Stimulated activated CD4-positive, alpha-beta T cell treated with anti-CD3 and anti-CD28 coated beads, Interleukin-15, amount 100 ng/mL, for 1 hour (primary cell): ENCODE measurements at places on chromosomes 5 and 9.
A peak's percentile ranks its signal among the peaks of the same experiment; 100 is the strongest.

DNA sequence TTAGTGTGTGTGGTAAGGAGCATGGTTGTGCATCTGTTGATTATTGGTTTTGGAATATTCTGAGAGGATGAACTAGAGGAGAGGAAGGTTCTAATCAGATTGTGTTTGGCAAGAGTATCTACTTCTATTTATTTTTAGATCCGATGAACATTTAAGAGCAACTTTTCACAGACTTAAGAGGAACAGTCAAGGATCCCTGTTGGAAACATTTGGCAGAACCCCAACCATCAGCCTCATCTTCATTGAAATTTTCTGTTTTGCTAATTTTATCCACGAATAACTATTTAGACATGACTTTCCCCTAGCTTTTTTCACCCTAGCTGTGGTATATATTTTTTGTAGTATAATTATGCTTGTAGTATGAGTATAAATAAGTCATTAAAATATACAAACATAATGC, 868.5 kb downstream of the MAT2B start:
- DNase-seq, result no peak

- DNase-seq, result no peak
Measured at GRCh38 chr9:83284746-83285145, 221.8 kb upstream of the RASEF start.

DNA sequence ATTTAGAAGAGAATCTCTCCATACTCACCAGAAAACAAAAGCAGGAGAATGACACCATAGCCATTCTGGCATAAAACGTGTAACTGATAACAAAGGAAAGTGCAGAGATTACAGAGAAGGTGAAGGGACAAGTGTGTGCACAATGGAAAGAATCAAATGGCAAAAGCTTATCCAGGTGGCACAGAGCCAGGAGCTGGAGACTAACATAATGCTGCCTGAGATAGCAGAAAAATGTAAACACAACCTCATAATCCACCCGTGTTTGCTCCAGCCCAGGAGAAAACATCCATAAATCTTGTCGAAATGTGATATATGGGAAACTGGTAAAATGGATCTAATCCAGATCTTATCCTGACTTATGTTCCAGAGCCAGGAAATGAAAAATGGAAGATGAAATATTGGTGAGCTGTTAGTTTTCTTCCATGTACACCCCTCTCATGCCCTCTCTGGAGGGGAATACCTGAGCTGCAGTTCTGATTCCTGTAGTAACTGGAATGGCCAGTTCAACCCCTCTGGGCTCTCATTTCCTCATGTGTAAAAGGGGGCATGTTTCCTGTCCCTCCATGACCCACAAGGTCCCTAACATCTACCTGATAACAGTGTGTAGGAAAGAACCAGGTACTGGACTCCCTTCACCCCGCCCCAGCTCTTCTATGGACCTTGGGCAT, 212.3 kb upstream of the DAPK1 start:
- no peak for DNase-seq

- DNase-seq, result no peak
Measured at GRCh38 chr5:35920890-35921289, 17.5 kb downstream of the CAPSL start.

- DNase-seq, result no peak
Measured at GRCh38 chr5:67431191-67431590, 234.6 kb upstream of the CD180 start.

DNA sequence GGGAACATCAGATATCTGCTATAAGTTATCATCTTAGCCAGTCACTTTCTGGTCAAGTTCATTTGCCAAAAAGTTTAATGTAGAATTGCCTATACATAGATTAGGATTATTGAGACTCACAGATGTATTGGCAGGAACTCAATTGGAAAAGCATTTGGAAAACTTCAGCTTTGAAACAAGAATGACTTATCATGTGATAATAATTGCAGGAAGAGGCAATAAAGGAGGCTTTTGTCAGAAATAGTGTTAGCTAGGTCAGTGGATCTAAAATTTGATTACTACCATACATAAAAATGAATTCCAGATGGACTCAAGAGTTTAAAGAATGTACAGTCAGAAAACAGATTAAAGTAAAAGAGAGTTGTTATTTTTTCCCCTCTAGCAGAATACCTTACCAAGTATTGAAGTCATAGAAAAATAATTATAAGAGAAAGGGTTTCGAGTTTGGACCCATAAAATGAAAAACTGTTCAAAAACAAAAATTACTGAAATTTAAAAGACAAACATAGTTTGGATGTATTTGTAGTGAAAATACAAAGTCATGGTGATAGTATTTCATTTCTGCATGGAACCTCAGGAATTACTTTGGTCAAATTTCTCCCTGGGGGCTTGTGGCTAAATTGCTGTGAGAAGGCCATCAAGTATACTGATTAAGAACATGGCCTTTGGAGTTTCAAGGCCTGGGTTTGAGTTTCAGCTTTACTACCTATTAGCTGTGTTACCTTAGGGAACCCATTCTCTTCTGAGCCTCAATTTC, 159.9 kb downstream of the TMEM38B start:
- DNase-seq, result no peak

- DNase-seq, result peak; percentile 97
Measured at GRCh38 chr9:35732185-35732799, at the start of the genes CREB3 and TLN1. Gene CREB3 (plus strand): TSS chr9:35732666. CDS start chr9:35732773, 107 bp downstream. Gene TLN1 (minus strand): TSS chr9:35732195. CDS start chr9:35725694, 6,501 bp downstream.

DNA sequence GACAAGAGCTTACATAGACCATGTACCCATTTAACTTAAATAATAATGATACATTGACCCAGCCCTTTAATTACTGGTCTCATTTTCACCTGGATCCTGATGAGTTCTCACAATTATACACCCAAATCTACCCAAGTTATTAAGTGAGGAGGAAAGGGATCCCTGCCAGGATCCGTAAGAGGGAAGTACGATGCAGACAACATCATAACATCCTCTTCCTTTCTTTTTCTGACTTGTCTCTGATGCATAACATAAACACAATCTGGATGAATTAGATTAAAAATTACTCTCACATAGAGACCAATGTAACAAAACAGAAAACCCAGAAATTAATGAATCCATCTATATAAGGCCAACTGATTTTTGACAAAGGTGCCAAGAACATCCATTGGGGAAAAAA, 17.0 kb downstream of the MARCHF3 start:
- no peak for DNase-seq

GRCh38 chr9:110880189-110880588, 158.1 kb downstream of the LPAR1 start:
- no peak for DNase-seq

- no peak for DNase-seq
Measured at GRCh38 chr9:120878188-120879130, 1.5 kb upstream of the PHF19 start.

GRCh38 chr5:10654566-10654965, 90.7 kb downstream of the ANKRD33B start:
- DNase-seq, result no peak

- no peak for DNase-seq
Measured at GRCh38 chr9:123686829-123687192, 243.1 kb downstream of the DENND1A start.

- no peak for DNase-seq
Measured at GRCh38 chr9:136062657-136063439, 32.2 kb downstream of the NACC2 start.

DNA sequence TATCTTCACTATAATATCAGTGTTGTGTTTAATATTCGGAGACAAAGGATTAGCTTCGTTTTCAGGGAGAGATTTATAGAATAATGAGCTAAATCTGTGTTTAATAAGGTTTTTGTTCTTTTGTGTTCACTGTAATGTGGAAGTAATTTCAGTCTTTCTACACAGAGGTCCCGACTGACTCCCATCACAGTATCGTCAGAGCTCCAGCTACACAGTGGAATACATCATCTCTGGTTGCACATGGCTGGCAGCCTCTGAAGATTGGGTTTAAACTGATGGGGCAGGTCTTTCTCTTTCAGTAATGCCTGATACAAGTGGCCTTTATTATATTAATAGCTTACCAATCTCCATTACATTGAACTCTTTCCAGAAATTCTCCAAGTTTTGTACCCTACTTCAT, 736.7 kb upstream of the RIOK2 start:
- no peak for DNase-seq

GRCh38 chr5:142186857-142187594, 78.4 kb downstream of the NDFIP1 start:
- no peak for DNase-seq

DNA sequence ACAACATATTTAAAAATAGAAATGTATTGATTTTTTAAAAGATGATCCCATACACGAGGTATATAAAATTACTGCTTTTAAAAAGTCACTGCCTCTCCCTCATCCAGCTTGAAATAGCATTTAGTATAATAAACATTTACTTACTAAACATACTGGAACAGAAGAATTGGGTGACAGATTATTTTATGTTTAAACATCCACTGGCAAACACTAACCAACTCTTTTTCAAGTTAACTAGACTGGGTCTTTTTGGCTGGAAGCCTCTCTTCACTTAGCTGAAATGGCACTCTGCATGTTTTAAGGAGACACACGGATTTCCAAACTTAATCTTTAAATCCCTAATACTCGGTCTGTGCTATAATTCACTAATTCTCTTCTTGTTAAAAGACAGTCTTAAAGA, 19.0 kb downstream of the CTXN3 start:
- no peak for DNase-seq

DNA sequence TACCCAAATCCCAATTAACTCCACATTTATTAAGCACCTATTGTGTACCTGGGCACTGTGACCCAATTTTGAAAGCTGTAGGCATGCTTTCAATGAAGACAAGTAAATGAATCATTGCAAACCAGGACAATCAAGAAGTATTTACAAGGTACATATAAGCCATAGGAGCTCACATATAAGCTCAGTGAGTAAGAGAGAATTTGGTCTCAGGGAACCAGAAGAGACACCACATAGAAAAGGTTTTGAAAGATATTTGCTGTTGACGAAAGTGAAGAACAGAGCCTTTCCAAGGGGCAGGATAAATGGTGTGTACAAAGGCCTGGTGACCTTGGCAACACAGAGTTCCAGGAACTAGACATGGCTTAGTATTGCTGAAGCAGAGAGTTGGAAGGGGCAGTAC, 187.6 kb downstream of the CD180 start:
- no peak for DNase-seq

DNA sequence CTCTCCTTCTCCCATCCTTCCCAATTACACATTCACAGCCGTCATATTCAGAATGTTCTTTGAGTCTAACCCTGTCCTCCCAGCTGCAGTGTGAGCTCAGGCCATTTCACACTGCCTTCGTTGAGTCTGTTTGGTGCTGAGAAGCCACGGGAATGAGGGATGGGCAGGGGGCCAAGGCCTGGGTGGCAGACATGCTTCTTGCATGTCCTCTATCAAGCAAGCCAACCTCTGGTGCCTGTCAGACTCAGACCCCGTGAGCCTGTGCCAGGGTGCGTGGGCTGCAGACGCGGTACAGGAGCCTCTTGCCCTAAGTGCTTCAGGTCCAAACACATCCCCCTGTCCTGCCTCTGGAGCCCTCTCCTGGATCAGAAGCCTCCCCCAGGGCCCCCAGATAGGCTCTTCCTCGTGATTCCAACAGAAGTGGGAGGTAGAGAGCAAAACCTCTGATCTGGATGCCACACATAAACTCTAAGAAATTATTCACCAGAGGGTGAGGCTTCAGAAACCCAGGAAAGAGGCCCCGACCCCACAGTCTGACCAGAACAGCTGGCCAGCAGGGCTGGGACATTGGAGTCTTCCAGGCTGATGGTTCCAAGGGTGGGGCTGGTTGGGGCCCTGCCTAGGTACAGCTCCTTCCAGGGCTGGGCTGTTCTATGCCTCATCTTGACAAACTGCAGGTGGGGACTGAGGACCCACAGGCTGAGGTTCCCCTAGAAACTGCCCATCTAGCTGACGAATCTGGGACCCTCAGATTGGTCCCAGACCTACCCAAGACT, 46.7 kb upstream of the CDKN2AIPNL start:
- DNase-seq, result no peak

GRCh38 chr5:157502143-157502647, 42.2 kb downstream of the NIPAL4 start:
- DNase-seq, result no peak

GRCh38 chr5:154038261-154038706, 426 bp downstream of the FAM114A2 start:
- no peak for DNase-seq

- DNase-seq, result no peak
Measured at GRCh38 chr5:40904205-40904993, 4.9 kb upstream of the C7 start.

DNA sequence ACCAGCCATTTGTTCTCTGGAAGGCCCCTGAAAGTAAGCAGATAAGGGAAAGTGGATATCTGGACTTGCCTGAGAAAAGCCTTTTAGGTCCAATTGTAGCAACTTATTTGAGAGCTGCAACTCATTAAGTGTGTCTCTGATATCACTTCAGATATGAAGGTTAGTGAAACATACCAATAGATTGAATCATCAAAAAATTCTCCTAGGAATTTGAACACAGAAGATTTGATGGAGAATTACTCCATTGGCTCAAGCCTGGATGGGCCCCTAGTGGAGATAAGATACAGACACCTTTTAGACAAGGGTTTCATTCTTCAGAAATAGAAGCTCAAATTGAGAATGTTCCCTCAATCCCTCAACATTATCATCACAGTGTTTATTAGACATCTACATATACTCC, 356.7 kb downstream of the NDUFS4 start:
- DNase-seq, result no peak

- no peak for DNase-seq
Measured at GRCh38 chr5:170863646-170864045, 1.8 kb downstream of the RANBP17 start.

GRCh38 chr9:107312376-107313050, 29.4 kb downstream of the RAD23B start:
- DNase-seq, result no peak

- no peak for DNase-seq
Measured at GRCh38 chr9:117491491-117491890, 76.6 kb upstream of the ASTN2 start.
